ENCODE measurements at places on chromosomes 5 and 9.

GRCh38 chr5:61228691-61229280 lies 66.5 kb upstream of the SMIM15 start:
- DNase-seq: no peak

DNA sequence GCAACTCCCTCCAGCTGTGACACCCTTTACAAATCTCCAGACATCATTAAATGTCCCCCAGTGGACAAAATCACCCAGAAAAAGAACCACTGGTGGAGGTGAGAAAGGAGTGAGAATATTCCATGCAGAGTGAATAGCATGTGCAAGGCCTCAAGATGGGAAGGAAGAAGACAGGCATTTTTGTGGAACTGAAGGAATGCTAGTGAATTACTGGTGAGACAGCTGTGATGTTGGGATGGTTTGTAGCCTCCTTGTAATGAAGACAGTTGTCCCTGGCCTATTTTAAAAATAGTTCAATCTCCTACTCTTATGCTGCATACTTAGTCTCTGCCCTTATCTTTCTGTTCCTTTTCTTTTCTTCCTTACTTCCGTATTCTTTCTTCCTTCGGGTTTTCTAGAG lies 124.9 kb upstream of the RPS23 start:
- DNase-seq: no peak

DNA sequence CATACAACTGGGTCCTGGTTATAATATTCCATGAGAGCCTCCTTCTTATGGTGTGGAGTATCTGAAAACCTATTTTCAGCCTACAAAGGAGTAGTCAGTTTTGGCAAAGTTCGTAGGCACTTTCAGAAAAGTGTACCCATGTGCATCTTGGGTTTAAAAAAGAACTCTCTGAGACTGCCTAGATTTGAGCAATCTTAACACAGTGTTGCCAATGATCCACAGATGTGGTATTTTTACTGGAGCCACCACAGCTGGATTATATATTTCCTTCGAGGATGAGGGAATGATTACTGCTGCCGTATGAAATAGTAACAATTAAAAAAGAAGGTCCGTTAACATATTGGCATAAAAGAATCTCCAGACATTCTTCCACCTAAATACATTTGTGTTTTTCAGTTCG lies 1.1 kb downstream of the PALM2AKAP2 start:
- no peak for DNase-seq

- DNase-seq: no peak
Measured at GRCh38 chr5:8306288-8306896, 437.4 kb downstream of the MTRR start.
